Brain (organoid and tissue), 16 donors: ENCODE measurements at places on chromosomes 2 and 18. TPM values are rescaled to one million over a fixed set of nuclear protein-coding genes. Genes with fewer than 3 reads are reported as not detected.

The C2orf15 gene
- polyA plus RNA-seq, result 10.7 TPM

The SH2D6 gene
- 1.8 TPM for polyA plus RNA-seq

The DSC3 gene
- polyA plus RNA-seq, result not detected

The CRYBA2 gene
- polyA plus RNA-seq, result 9.1 TPM

The WNT10A gene
- polyA plus RNA-seq, result 0.58 TPM

The SLC25A12 gene
- 12.3 TPM for polyA plus RNA-seq

The HOXD10 gene
- polyA plus RNA-seq, result 17.2 TPM

The IL36A gene
- polyA plus RNA-seq, result not detected

The RAX gene
- 0.24 TPM for polyA plus RNA-seq

The ITGB6 gene
- not detected for polyA plus RNA-seq

The IL37 gene
- not detected for polyA plus RNA-seq

The TMEM17 gene
- 1.8 TPM for polyA plus RNA-seq

The LCT gene
- not detected for polyA plus RNA-seq

The ABCG8 gene
- not detected for polyA plus RNA-seq

The C2orf80 gene
- 3.3 TPM for polyA plus RNA-seq

The ALLC gene
- not detected for polyA plus RNA-seq

The EVX2 gene
- polyA plus RNA-seq, result 0.14 TPM

The COQ10B gene
- polyA plus RNA-seq, result 5.4 TPM

The CEBPZOS gene
- polyA plus RNA-seq, result 20.4 TPM

The PSMD1 gene
- 71.2 TPM for polyA plus RNA-seq

The PRSS56 gene
- not detected for polyA plus RNA-seq

The BCL2 gene
- polyA plus RNA-seq, result 8.0 TPM

The HTR2B gene
- not detected for polyA plus RNA-seq

The ELOA2 gene
- polyA plus RNA-seq, result not detected

The TBC1D8 gene
- 15.7 TPM for polyA plus RNA-seq

The CAPN10 gene
- 15.8 TPM for polyA plus RNA-seq

The PID1 gene
- polyA plus RNA-seq, result 57.0 TPM

The KATNAL2 gene
- polyA plus RNA-seq, result 8.4 TPM

The GPC1 gene
- polyA plus RNA-seq, result 52.7 TPM

The MSH6 gene
- 47.1 TPM for polyA plus RNA-seq

The HOXD13 gene
- 9.8 TPM for polyA plus RNA-seq

The TGFA gene
- 5.3 TPM for polyA plus RNA-seq

The SKA1 gene
- polyA plus RNA-seq, result 12.1 TPM
